ENCODE measurements at places on chromosomes 2 and 18.

DNA sequence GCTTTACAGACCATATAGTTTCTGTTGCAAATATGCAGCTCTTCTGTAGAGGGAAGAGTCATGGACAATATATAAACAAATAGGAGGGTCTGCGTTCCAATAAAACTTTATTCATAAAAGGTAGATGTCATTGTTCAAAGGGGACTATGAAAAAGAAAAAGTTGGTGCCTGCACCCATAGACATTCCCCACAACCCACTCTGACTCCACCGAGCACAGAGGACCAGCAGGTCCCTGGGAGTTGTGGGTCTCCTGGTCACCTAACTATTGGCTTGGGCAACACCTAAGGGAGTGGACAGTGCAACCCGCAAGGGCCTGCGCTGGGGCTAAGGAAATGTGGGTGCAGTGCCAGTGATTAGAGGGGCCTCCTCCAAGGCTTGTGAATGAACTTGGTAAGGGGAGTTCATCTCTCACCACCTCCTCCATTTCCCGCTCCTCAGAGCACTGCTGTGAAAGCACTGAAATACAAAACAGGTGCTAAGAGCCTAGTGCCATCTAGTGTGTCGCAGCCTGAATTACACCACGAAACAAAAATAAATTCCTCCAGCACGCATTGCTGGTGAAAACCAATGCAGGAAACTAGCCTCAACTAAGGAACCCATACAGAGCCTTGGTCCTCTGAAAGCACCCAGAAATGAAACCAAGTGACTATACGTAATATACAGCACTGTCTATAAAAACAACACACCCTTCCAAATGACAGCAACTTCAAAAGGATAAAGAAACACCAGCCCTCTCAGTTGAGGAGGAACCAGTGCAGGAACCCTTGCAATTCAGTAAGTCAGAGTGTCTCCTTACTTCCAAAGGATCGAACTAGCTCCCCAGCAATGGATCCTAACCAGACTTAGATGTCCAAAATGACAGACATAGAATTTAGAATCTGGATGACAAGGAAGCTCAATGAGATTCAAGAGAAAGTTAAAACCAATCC is 166.6 kb downstream of the RNF144A start:
- no peak for DNase-seq

DNA sequence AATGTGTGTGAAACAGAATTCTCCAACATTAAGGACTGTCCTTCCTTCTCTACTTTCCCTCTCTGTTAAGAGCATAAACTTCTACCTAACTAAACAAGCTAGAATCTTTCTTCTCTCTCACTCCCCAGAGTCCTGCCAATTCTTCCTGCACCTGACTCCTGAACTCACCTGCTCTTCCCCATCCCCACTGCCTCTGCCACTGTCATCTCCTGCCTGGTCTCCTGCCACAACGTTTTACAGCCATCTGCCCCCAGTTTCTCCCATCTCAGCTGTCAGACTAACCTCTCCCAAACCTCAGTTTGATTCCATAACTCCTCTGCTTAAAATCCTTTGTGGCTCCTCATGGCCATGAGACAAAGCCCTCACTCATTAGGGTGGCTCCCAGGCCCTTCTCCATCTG is 288.3 kb upstream of the FBXO11 start:
- no peak for DNase-seq

GRCh38 chr2:74003494-74004211 is 18.9 kb downstream of the TET3 start:
- DNase-seq = no peak

- DNase-seq = no peak
These were observed 93.1 kb upstream of the PXDN start for GRCh38 chr2:1837458-1837857.

- no peak for DNase-seq
These were observed 501.5 kb downstream of the BCL11A start for GRCh38 chr2:60051991-60052390.

DNA sequence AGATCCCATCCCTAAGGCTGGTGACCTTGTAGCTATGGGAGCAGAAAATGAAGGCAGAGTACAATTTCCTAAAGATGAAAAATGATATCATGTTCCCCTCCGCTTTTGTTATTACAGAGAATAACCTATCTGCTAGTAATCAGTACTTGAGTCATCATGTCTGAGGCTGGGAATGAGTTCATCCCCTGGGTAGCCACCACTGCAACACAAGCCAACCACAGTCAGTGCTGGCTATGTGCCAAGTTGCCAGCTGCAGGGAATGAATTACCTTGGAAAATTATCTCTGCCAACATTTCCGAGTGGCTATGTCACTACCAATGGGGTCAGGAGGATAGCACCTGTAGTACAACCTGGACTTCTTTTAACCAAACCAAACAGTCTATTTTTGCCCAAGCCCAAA is 1094.7 kb upstream of the DDX18 start:
- DNase-seq = no peak

DNA sequence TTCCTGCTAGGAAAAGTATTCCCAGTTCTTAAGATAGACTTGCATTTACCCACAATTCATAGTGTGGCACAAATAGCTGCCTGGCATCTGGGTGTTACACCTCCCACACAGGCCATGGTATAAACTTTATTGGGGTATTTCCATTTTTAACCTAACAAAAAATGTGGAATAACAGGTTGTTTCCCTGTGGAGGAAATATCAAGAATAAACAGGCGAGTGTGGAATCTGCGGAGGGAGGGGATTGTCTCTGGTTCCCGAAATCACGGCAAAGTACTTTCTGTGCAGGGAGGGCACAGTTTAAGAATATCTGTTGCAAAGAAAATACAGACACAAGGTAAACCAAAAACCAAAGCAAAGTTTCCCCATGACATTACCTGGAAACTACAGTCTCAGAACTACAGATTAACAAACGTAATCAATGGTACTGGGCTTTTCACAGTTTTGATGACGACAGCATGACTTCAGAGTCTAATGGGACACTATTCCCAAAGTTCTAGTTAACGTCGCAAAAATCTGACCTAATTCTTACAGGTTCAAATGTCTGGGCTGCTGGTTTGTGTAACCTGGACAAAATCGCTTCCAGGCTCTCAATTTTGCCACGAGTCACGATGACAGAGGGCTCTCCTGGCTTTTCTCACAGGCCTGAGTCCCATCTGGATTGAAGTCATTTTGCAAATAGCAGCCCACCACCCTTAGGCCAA is 1.4 kb downstream of the STARD7 start:
- no peak for DNase-seq

DNA sequence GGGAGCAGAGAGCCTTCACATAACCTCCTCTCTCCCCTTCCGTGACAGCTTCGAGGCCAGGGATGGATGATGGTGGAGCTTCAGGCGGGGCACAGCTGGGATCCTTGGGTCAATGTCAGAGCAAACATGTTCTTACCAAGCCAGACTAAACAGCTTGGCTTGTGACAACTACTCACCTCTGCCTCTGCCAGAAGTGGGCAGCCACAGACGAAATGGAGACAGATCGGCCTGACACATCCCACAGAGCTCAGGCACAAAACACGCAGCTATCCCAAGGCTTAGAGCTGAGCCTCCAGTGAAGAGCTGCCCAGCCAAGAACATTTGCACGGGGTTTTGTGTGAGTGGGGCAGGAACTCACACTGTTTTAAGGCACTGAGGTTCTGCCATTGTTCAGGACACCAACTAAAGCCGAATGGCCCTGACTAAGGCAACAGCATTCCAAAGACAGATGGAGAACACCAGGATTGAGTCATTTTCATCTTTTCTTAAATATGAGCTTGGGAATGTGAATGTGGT is 12.8 kb downstream of the PXDN start:
- no peak for DNase-seq

- no peak for DNase-seq
These were observed 30.0 kb downstream of the CPS1 start for GRCh38 chr2:210586381-210586780.

- DNase-seq = no peak
These were observed 70.9 kb downstream of the ZNF385B start for GRCh38 chr2:179790235-179791217.

DNA sequence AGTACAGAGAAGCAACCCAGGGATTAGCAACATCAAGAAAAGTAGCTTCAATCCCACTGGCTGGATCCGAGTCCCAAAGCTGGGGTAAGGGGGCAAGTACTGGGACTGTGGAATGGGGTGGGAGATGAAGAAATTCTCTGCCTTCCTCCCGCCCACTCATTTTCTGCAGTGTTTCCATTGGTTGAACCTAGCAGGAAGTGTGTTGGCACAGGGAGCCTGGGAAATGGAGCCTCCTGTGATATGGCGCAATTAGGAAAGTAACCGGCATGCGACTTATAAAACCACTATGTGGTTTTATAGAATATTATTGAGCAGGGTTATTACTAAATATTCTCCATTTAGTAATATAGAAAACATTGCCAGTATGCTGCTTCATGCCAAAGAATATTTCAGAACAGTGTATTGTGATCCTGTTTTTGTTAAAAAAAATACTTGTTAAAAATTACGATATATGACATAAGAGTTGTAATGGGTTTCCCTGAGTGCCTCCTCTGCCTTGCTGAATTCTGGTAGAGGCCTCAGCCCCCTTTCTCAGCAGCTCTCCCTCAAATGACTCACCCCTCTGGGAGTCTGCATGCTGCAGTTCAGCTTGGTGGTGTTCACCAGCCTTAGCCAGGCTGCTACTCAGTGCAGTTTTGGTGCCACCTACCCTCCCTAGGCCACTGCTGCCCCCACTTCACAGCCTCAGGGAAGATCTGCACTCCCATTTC is 60.5 kb downstream of the HK2 start:
- DNase-seq = no peak

GRCh38 chr2:18435426-18436037 is 124.9 kb downstream of the RDH14 start:
- DNase-seq = no peak

GRCh38 chr2:12271589-12271984 is 445.1 kb upstream of the TRIB2 start:
- DNase-seq = no peak

- no peak for DNase-seq
These were observed 3.0 kb upstream of the FZD7 start for GRCh38 chr2:202030691-202031090.

DNA sequence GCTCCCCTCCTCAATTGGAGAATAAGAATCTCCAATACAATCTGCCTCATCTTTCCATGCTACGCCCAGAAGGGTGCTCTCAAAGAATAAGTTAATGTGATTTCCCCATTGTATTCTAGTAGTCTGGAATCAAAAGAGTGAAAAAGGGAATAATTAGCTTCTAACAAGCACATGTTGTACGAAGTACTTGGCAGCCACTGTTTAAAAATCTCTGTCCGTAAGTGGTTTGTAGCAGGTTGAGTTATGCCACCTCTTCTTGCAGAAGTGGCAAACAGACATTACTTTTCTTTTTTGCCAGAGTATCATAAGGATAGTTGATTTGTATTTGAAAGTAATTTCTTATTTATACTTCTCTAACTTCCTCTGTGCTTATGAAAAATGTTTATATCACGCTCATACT is 184.7 kb downstream of the CD226 start:
- no peak for DNase-seq

DNA sequence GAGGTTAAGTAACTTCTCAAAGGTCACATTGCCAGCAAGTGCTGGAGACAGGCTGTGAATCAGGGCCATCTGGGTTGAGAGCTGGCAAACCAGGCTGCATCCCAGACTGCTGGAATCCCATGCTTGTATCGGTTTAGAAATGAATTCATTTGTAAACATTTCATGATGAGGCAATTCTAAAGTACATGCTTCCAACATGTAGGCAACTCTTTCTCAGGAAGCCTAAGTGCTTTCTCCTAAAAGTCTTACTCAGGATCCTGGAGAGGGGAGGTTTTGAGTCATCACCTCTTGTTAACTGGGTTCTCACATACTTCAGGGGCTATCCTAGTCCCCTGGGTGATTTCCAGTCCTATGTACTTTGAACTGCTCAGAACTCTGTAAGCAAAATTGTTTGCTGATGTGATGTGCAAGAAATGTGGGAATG is 416.5 kb downstream of the MEIS1 start:
- DNase-seq = no peak

DNA sequence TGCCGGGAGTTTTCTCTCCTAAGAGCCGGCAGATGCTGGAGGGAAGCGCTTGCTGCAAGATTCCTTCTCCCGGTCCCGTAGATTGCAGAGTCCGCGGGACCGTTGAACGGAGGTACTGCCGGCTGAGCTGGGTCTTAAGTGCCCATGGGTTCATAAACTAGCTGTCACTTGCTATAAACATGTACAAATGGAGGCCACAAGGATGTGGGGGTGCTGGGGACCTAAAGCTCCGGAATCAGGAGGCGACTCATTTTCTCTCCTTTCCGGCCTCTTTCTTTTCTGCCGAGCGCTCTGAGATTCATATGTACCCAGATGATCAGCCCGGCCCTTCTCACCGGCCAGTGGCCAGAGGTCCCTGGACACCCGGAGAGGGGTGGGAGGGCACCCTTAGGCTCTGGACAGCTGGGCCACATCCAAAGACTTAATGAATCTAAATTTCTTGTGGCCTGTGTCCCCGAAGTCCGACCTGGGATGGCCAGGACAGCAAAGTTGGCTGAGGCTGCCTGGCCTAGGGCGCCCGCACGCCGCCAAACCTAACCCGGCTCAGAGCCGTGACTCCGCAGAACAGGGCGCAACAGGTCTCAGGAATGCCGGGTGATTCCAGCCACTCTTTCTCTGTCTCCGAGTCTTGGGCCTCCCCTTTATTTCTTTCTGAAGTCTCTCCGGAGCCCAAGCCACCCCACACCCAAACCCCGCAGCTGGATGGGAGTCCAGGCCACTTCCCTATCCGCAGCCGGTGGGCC is 2.4 kb upstream of the PAX3 start:
- no peak for DNase-seq

- DNase-seq = no peak
These were observed 85.4 kb downstream of the DLGAP1 start for GRCh38 chr18:4369705-4370104.

- DNase-seq = peak; percentile 3
These were observed 32.3 kb downstream of the FHOD3 start for GRCh38 chr18:36329684-36330434.

Measured in liver (tissue), 10 donors.